ENCODE measurements at places on chromosomes 11 and 22.

DNA sequence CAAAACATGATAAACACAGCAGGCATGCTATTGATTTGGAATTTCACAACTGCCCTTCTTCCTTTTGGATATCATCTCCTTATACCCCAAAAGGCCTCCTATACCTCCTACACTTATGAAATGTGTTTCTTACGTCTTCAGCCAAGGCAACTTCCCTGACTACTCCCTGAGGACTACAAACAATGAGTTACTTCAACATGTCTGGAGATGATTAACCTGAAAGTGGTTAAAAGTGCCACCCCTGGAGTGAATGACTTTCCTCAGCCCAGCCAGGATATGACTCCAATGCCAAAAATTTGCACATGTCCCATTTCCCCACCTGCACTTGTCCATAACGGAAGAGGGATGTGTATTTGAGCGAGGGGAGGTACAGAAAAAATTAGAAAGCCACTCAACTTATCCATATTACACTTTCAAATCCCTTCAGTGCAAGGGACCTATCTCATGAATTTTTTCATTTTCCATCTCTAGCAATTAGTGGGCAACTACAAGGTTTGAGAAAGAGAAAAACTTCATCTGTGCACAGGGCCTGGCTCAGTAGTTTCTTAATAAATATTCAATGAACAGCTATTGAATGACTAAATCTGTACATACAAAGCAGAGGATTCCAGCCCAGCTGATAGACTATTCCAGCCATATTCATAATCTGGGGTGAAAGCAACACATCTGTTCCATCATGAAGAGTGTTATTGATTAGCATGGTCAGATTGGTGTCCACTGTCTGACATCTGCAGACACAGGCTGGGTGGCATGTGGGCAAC lies 36.8 kb downstream of the KIRREL3 start:
- no peak for DNase-seq

- no peak for DNase-seq
Observed at GRCh38 chr11:65871811-65872548, 620 bp downstream of the EFEMP2 start.

GRCh38 chr22:30324014-30324730 lies 2.6 kb downstream of the TBC1D10A start:
- DNase-seq, result no peak

DNA sequence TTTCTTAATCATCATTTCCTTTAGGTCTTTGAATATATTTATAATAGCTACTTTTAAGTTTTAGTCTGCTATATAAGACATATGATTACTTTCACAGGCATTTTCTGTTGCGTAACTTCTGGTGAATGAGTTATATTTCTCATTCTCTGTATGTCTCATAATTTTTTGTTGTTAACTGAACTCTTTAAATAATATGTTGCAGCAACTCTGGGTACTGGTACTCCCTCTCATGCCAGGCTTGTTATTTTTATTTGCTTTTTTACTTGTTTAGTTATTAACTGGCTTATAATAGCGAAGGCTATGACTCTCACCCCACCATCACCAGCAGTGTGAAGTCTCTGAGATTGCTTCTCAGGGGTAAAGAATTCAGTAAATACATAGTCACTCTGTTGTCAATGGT lies 524.2 kb upstream of the CHORDC1 start:
- no peak for DNase-seq

DNA sequence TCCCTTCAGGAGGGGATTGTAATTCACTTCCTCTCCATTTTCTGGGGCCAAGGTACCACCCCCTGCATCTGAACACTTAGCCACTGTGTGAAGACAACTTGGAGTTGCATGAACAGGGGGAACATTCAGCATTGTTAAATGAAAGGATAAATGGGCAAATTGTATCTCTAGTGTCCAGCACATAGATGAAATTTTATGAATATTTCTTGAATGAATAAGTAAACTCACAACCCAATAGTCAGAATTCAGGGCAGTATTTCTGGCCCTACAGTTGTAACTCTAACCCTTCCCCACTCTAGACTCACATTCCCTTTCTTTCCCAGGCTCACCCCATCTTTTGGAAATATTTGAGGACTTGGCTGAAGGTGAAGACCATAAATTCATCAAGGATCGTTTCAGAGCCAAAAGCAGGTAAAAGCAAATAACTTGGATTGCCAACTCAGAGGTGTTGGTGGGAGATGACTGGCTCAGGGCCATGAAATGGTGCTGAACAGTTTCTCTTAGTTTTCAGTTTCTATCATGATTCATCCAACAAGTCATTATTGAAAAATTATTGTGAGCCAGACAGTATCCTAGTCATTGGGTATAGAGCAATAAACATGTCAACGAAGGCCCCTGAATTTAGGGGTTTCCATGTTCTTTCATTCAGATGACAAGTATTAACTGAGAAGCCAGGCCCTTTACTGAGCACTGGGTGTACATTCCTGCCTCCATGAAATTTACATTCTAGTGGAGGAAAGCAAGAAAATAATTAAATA lies 33.3 kb upstream of the ZC3H12C start:
- DNase-seq, result no peak

DNA sequence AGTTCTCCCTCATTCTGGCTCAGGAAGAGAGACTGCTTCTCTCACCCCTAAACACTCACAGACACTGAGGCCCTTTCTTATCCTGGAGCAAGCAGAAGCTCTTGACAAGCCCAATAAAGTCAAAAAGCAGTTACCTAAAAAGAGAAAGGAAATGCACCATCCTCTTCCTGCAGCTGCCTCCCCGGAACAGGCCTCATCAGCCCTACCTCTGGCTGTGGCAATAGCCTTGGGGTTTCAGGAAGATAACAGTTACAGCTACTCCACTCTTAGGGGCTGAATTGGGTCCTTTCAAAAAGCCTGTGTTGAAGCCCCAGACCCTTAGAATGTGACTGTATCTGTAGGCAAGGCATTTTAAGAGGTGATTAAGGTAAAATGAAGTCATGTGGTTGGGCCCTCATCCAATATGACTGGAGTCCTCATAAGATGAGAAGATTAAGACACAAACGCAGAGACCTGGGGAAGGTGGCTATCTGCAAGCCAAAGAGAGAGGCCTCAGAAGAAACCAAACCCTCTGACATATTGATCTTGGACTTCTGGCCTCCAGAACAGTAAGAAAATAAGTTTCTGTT lies 3.5 kb upstream of the LGALS12 start:
- DNase-seq, result no peak

DNA sequence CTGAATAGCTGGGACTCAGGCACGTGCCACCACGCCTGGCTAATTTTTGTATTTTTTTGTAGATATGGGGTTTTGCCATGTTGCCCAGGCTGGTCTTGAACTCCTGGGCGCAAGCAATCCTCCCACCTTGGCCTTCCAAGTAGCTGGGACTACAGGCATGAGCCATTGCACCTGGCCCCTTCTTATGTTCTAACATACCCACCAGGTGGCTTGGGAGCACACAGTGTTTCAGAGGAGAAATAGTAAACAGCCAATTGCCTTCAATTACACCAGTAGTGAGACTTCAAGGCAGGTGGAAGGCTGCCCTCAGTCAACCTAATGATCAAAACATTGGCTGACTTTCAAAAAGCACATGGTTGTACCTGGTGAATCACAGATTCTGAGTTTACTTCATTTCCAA lies 167.2 kb downstream of the SWAP70 start:
- no peak for DNase-seq

DNA sequence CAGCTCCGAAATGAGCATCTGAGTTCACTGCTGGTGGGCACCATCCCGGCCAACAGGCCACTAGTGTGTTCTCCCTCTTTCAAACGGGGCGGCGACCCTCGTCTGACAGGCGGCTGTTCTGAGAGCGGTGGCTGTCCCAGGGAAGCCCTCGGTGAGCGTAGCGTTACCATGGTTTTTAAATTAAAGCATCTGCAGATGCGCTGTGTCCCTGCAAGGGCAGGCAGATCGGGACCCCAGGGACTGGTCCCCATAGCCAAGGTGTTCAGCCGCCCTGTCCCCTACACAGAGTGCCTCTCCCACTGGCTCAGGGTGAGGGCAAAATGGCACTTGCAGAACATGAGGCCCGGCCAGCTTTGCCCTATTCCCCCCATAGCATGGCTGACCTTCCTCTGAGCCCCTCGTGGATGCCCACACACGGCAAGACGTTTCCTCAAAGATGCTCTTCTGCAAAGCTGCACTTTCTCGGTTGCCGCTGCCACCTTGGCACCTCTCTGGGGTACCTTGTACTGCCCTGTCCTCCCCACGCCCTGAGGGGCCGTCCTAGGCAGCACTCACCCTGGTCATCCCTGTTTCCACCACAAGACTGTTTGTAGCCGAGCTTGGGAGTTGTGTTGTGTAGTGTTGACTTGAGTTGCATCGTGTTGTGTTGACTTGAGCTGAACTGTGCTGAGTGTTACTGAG lies 51.9 kb upstream of the KCNQ1OT1 start:
- no peak for DNase-seq

Data from AG09319 (cell line).